ENCODE measurements at places on chromosomes 7 and 10.

DNA sequence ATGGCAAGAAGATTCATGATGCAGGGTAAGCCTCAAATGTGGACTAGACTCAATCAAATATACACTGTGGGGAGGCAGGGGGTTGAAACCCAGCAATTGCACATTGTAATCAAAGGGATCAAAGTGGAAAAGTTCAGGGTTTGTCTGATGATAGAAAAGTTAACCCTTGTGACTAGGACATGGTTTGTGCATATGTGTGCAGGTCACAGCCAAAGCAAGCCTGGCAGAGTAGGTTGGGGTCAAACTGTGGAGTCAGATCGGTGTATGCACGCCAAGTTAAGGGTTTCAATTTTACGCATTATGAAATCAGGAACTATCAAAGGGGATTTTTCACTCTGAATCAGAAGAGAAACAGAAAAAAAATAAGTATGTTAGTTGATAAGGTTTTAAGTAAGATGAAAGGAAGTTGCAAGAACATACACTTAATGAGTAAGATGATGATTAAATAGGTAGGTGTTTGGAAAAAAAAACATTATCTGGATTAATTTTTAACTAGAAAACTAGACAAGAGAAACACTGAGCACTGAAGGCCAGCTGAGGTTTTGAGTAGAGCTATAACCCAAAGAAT lies 188.3 kb downstream of the DGKB start:
- no peak for DNase-seq

DNA sequence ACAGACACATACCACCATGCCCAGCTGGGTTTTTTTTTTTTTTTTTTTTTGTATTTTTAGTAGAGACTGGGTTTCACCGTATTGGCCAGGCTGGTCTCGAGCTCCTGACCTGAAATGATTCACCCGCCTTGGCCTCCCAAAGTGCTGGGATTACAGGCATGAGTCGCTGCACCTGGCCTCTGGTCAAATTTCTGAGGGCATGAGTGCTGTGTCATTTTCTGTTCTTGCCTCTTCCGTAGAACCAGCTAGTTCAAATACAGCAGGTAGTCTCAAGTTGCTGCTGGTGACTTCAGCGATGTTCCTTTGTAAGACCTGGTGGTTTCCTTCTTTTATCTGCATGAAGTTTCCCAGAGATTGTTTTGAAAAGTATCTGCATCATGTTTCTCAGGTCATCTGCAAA lies 134.8 kb upstream of the SHH start:
- no peak for DNase-seq

DNA sequence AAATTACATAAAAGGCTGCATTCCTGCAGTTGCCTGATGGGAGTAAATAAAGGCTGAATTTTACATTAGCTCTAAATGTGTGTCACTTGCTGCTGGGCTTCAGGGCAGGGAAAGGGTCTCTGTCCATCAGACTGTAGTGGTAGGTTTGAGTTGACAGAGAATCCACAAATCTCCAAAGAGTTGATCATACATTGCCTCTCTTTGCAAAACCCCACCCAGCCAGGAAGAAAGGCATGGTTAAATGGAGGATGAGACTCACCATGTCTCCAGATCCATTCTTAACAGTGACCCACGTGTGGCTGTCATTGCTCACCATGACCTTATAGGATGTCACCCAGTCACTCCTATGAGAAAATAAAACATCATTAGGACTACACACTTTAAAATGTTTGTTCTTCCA lies 92.8 kb downstream of the CPXM2 start:
- DNase-seq = no peak

DNA sequence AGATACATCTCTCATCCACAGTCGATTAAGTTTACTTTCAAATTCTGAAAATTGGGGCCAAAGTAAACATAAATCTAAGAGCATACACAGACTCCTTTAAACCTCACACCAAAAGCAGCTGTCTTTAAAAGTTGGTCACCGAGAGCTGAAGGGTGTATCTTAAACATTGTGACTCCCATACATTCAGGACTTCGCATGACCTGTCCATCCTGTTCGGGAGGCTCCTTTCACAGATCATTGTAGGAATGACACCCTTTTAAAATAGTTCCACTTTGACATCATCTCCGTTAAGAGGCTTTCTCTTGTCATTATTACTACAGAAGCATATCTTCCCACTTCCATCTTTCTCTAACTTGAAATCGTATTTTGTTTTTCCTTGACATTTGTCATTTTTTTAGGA lies 440.0 kb downstream of the DNAJB9 start:
- no peak for DNase-seq

GRCh38 chr7:34157137-34157536 lies 251.8 kb downstream of the BMPER start:
- no peak for DNase-seq

- no peak for DNase-seq
Measured at GRCh38 chr7:143391462-143392404, 10.6 kb downstream of the ZYX start.

GRCh38 chr7:113279256-113279655 lies 160.9 kb upstream of the SMIM30 start:
- no peak for DNase-seq

GRCh38 chr10:129030996-129031843 lies 435.8 kb upstream of the MGMT start:
- no peak for DNase-seq

DNA sequence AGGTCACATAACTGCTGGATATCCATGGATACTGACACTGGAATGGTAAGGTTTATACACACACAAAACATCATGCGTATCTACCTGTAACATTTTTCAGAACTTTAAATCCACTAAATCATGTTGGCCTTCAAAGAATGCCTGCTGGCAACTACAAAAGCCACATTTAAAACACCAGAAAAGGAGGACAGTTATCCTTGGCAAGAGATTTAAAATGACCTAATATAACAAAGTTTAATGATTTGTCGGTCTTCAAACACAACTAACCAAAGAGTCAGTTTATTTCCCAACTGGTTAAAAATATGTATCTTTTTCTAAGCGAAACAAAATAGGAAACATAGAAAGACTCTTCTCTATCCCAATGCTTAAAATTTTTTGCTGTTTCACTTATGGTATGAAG lies 24.0 kb downstream of the WAPL start:
- no peak for DNase-seq

DNA sequence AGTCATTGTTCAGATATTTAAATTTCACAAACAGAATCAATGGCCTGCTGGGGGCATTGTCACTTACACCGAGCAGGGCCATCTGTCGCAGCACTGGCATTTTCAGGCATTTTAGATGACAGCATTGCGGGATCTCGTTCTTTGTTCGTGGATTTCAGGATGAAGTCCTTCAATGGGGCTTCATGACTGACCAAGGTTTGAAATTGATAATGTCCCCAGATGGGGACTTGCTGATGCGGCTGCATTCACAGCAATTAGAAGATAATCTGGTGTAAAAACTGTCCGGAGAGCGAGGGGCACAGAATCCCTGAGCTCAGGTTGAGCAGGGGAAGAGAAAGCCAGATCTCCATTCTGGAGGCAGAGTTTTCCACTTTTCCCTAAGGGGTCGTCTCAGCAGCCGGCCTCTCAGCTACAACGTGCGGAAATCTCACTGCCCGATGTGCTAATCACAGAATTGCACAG lies 1.9 kb upstream of the C7orf33 start:
- no peak for DNase-seq

DNA sequence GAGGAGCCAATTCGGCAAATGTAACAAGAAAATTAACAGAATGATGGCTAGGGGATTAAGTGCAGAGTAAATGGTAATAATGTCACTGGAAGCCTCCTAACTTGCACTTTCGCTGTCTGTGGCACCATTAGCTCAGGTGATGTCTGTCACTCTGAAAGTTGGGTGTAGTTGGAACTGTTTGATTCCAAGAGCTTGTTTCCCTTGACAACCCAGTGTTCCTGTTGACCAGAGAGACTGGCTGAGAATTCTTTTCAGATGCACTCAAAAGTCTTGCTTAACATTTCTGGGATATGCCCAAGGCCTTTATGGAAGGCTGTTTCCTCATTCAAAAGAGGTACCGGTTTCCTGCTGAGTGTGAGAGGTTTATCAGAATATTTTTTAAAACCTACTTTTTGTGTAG lies 49.6 kb downstream of the PLPP4 start:
- DNase-seq = no peak

GRCh38 chr10:78292982-78293865 lies 259.6 kb downstream of the RPS24 start:
- no peak for DNase-seq

DNA sequence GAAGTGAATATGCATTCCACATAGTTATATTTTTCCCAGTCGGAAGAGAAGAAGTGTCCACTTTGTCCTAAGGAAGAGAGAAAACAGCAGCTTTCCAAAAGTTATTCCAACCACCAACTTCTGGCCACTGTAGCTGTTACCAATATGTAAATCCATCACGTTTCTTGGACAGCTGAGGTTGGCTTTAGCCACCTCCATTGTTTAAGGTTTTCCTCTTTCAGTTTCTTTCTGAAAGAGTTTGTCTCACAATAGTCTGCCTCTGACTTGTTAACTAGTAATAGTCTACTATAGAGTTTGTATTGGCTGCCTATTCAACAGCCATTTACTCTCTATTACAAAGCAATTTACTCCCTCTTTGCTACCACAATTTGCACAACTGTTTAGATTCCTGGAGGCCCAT lies 457.6 kb upstream of the LRRN3 start:
- no peak for DNase-seq

DNA sequence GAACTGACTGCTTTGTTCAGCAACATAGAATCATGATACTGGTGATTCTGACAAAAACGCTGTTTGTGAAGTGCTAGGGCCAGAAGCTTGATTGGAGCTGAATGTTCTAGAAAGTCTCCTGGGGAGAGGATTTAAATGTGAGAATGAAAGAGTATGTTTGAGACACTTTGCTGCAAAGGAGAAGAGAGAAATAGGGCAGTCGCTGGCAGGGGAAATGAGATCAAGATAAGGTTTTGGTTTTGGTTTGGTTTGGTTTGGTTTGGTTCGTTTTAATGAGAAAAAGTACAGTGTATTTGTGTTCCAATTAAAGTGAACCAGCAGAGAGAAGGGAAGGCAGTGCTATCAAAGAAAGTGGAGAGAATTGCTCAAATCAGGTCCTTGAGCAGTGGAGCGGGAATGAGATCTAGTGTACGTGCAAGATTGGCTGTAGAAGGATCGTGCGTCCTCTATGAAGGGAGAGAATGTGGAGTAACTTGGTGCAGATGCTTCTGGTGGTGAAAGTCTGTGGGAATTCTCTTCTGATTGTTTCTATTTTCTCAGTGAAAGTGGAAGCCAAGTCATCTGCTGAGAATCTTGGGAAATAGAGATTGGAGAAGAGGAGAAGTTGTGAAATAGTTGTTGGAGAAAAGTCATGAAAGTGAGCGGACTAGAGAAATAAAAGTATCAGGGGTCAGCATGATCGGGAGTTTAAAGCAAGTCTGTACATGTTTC lies 270.5 kb downstream of the CCDC3 start:
- no peak for DNase-seq

DNA sequence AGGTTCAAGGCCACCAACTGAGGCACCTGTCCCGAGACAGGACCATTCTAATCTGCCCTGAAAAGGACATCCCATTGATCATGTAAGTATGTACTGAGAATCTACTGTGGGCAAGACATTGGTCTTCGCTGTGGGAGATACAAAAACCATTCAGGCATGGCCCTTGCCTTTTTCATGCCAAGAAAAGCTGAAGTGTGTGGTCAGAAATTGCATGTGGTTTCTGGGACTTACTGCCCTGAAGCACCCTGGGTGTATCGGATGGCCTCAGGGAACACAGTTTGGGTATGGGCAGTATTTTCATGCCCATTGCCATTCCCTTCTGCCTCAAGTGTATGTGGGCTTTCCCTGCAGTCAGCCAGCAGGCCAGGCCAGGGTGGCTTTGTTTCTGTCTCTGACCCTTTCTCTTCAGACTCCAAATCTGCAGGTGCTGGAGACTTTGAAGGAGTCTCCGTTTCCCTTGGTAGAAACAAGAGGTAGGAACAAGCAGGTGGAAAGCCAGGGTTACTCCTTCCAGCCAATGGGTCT lies 285.7 kb downstream of the ZEB1 start:
- DNase-seq = no peak

- no peak for DNase-seq
Measured at GRCh38 chr7:111071556-111071955, 19.4 kb upstream of the LRRN3 start.

GRCh38 chr7:91876391-91877133 lies 3.9 kb downstream of the MTERF1 start:
- DNase-seq = no peak

DNA sequence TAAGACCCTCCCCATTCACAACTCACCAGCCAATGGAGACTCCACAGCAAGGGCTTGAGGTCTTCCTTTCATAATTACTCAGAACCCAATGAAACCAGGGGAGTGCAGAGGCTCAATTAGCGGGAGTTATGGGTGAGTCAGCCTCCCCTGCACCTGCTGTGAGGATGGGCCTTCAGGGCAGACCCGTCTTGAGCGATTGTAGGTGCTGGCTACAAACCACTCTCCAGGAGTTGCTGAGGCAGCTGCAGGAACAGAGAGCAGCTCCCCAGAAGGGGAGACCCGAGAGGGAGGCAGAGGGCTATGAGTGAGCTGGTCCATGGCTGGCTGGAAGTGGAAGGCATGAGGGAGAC lies 58.5 kb upstream of the SORCS3 start:
- DNase-seq = no peak

- no peak for DNase-seq
Measured at GRCh38 chr10:69815104-69815503, 13.4 kb downstream of the COL13A1 start.

DNA sequence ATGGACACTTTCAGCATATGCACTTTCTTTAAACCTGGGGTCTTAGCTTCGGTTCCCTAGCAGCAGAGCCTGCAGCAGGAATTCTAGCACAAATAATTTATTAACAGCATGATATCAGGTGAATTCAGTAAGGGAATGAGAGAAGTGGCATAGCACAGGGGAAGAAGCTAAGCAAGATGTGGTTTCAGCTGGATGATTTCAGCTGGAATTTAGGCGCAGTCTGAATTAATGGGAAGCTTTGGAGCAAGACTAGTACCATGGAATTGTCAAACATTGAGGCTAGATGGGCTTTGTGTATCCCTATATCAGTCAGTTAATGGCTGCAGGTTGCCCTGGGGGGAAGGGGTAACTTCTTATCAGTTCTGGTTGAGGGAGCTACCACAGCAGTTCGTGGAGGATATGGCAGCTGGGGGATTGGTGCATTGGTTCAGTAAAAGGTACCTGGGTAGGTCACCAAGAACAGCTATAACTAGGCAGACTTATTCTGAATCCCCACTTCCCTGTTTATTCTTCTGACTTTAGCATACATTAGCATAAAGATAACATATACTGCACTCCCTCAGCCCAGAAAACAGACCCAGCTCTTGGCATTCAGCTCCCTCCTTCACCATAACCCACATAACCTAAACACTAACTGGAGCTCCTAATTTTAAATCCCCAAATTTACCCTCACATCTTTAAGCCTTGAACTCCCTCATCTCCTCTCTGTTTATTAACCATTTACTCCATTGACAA lies 46.8 kb upstream of the NAMPT start:
- DNase-seq = no peak

- no peak for DNase-seq
Measured at GRCh38 chr10:1706711-1707110, 30.6 kb downstream of the ADARB2 start.

DNA sequence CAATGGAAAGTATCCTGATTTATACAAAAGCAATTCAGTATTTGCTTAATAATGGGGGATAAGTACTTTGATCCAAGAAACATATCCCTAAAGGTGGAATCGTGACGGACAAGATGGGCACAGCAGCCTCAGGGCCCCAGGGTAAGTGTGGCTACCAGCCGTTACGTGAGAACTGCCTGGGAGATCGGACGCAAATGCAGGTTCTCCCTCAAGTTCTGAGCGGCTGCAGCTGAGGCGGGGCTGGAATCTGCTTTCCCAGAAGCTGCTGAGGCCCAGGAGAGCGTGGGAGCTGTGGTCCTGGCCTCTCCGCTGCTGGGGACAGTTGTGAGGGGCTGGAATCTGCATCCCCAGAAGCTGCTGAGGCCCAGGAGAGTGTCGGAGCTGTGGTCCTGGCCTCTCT lies 13.5 kb downstream of the FOXL3 start:
- no peak for DNase-seq
